Hematopoietic multipotent progenitor cell treated with erythropoietin and hydrocortisone succinate and interleukin-3 and kit ligand, for 17 days (in vitro differentiated cells): ENCODE measurements at places on chromosomes 3 and 15.

DNA sequence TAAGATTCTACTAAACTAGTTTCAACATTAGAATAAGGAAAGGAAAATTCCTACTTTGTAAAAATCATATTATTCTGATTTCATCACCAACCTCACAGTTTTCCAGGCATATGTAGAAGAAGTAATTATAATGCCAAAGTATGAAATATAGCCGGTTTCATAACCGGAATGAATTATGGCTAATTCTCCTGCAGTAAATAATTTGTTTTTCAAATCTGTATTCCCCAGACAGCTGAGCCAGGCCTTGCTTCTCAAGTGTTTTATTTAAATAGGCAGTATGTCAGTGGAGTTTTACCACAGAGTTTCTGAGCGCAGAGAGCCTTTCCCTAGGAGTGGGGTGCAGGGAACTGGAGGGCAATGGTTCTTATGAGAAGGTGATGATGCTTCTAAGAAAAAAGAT lies 8.7 kb upstream of the CPA3 start:
- no peak for DNase-seq

- DNase-seq: no peak
Observed at GRCh38 chr3:102224171-102224570, 210.6 kb upstream of the ZPLD1 start.

- no peak for DNase-seq
Observed at GRCh38 chr3:111808439-111808838, 50.6 kb upstream of the PHLDB2 start.

- DNase-seq: no peak
Observed at GRCh38 chr15:70879401-70879800, 12.8 kb downstream of the THAP10 start.

DNA sequence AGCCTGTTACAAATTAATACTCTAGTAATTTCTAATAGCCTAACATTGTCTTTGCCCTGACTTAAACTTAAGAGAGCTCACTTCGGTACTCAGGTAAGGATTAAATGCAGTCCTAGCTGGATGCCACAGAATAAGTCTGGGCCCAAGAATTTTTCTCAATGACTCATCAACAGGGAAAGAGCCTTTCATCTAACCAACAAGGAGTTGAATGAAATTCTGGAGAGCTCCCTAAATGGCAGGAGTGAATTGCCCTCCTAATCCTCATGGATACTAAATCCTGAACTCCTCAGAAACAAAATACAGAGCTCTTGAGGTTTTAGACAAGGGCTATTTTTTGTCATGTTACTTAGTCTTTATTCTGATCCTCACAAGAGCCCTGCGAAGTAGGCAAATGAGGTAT lies 159.5 kb downstream of the PLCH1 start:
- no peak for DNase-seq

DNA sequence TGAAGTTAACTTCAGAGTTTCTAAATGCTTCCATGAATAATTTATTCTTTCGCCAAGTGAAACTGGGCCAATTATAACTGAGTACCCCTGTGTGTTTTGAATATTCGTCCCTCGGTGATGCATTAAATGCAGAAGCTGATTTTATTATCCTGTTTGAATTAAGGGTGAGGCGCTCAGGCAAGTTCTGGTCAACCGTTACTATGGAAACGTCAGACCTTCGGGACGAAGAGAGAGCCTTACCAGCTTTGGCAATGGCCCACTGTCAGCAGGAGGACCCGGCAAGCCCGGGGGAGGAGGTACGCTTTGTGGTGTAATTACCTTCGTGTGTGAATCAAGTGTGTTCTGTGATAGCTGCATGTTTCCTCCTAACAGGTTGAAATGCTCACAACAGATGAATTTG lies 239.8 kb downstream of the ITPR1 start:
- no peak for DNase-seq

DNA sequence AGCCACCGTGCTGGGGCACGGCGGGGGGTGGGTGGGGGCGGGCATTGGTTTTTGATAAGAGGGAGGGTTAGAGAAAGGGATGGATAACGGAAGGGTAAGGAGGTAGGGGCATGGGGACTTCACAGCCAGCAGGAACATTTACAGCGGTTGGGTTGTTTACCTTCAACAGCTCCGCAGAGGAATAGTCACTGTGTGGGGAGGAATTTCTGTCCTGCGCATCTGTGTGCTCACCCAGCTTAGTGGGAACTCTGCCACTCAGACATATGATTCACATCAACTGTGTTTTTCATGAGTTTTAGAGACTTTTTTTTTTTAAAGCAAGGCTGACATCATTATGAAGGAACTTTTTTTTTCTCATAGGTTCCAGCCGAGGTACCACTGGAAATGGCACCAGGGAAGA lies 19.6 kb downstream of the CHRD start:
- no peak for DNase-seq

DNA sequence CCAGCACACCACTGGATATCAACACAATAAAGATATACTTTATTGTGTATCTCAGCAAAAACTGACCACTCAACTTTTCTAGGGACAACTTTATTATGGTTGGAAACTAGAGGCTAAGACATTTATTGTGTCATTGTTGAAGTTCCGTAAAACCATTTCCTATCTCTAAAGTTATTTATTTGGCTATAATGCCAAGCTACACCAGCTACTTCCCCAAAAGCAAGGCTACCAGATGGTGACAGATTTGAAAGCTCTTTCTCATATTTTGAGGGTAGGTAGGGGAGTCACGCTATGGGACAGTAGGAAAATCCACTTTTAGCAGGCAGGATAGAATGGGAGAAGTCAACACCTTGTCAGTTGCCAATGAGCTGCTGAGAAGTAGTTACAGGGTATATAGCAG lies 834.6 kb upstream of the CFAP20DC start:
- DNase-seq: no peak

DNA sequence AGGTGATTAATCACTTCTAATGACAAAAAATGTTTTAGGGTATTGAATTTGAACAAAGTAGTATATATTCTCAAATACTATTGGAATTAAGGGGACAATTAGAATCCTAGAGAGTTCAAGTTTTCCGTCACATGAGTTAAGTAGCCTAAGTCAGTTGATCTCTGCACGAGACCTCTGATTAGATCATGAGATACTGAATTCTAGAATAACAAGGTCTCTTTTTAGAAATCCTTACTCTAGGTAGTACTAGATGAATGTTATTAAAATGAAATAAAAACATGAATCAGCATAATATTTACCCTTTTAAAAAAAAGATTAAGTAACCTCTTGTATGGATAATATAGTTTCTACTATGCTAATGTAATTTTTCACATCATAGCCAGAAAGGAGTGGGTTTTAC lies 43.4 kb downstream of the MYO5A start:
- no peak for DNase-seq

DNA sequence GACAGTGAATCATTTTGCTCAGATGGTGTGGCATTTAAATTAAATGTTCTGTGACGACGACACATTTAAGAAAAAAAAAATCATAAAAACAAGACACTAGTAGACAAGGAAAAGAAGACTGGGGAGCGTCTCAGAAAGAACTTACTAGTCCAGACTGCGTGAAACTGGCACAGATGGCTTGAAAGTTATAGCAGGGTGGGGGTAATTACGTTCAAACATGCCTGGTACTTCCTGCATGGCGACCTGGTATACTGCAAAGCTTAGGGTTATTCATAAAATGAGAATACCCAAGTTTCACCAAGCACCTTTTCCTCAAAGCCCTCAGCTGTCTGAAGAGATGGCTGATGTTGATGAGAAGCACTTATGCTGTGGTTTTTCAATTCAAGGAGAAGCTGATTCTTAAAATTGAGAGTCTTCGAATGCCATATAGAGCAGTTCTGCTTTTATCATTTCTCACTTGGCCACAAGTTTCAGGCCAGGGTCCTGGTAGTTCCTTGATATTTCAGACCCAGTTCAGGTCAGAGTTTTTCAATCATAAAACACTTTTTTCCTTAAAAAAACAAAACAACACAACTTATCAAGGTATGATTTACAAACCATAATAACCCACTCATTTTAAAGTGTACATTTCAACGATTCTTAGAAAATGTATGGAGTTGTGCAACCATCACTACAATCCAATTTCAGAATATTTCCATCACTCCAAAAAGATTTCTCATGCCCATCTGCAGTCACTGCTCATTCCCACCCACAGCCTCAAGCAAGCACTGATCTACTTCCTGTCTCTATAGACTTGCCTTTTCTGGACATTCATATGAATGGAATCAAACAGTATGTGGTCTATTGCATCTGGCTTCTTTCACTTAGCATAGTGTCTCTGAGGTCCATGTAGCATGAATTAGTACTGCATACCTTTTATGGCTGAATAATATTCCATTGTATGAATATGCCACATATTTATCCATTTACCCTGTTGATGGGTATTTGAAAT lies 24.7 kb downstream of the PCOLCE2 start:
- no peak for DNase-seq

DNA sequence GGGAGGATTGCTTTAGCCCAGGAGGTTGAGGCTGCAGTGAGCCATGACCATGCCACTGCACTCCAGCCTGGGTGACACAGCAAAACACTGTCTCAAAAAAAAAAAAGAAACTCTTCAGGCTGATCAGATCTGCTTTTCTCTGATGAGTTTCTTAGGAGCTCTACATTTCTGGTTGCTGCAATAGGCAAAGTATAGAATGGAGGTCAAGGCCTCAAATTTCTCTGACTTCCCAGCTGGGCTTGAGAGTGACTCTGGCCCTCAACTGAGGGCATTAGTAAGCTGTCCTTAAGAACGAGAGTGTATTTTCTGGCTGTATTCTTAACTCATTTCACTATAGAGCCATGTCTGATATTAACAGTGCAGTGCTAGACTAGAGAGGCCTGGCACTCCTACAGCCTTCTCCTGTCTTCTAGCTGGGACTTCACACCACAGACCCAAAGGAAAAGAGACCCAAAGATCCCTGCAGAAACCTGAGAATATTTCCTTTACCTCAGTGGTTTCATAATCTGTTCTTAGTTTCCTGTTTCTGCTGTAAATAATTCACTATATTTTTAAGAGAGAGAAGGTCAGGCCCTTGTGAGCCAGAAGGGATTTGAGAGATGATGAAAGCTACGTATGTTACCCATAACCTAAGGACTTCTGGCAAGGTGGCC lies 2.0 kb upstream of the NR1I2 start:
- no peak for DNase-seq

DNA sequence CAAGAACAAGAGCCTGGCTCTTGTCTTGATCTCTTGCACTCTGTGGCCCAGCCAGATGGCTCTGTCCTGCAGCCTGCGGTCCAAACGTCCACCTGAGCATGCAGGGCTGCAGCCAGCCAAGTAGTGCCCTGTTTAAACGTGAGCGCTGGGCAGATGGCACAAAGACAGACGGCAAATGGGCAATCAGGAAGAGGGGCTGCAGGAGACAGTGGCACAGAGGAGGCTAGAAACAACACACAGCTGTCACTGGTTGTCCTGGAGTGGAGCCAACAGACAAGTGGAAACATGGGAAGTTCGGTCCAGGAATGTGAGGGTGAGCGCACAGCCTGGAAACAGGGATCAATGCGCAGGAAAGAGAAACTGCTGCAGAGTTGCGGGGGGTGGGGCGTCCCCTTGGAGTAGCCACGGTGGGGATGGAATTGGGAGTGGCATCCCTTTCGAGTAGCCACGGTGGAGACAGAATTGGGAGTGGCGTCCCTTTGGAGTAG lies 10.7 kb upstream of the ZXDC start:
- DNase-seq: no peak

DNA sequence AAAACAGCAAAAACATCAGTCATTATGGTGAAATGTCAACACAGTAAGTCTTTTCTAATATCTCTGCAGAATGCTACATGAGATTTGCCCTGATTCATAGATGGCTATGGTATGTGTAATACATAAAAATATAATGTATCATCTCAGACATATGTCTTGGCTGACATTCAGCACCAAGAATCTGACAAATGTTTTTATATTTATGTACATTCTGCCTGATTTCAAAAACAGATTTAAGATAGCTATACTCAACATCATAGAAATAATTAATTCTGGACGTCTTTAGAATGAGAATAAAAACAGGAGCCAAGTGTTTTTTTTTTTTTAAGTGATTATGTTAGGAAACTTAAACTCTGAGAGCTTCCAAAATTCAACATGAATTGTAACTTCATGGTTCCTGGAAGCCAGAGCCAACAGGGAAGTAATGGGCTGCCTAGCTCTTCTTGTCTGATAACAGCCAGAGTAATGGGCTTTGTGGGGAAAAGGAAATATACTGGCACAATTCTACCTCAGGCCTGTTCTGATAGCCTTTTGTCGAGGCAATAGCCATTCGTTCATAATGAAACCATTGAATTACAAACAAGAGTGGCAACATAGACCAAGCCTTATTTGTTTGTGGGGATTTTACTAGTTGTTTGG lies 184.4 kb downstream of the VGLL4 start:
- DNase-seq: no peak

GRCh38 chr15:31031471-31032067 lies 40.1 kb upstream of the MTMR10 start:
- no peak for DNase-seq

DNA sequence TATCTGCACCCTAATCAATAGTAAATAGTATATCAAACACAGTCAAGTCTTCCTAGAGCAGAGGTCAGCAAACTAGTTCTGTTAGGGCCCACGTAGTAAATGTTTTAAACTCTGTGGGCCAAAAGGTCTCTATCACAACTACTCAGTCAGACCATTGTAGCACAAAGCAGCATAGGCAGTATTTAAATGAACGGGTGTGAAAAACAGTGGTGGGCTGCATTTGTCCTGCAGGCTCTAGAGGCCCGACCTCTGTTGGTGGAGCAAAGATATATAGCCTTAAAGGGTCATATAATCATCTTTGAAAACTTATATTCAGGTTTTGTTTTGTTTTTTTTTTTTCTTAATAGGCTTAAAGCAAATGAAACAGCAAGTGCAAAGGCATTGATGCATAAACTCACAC lies 326.4 kb upstream of the TRIM42 start:
- no peak for DNase-seq

DNA sequence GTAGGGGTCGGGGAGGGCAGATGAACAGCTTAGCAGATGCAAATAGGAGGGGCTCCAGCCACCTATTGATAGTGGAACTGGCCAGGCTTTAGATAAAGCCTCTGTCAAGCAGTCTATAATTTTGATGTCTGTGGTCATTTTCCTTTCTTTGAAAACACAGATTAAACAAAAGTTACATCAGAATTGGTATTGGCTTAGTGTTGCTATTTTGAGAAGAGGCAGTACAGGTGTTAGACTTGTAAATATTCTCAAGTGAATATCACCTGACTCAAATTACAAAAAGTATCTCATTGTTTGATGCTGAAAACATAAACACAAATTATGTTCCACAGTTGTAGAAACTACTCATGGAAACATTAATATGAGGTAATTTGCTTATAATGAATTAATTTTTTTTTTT lies 18.1 kb downstream of the GHRL start:
- DNase-seq: no peak

GRCh38 chr15:52337198-52337853 lies 41.7 kb upstream of the MYO5C start:
- no peak for DNase-seq

GRCh38 chr3:125512135-125512920 lies 7.7 kb downstream of the SNX4 start:
- DNase-seq: no peak

DNA sequence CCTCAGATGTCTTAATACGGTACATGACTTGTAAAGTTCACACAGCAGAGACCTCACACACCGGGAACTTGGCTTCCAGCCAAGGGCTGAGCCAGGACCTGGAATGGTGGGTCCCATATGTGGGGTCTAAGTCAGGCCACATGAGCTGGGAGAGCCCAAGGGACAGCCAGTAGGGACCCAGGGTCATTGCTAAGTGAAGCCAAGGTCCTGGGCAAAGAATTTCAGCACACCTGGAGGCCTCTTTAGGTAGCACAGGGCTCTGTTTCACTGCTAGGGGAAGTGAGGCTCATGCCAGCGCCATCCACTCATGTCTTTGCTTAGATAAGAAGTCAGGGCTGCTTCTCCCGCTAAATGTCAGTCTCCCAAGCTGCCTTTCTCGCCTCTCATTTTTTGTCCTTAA lies 116.6 kb upstream of the TLE3 start:
- DNase-seq: no peak
